ENCODE measurements at places on chromosomes 1 and 21.

DNA sequence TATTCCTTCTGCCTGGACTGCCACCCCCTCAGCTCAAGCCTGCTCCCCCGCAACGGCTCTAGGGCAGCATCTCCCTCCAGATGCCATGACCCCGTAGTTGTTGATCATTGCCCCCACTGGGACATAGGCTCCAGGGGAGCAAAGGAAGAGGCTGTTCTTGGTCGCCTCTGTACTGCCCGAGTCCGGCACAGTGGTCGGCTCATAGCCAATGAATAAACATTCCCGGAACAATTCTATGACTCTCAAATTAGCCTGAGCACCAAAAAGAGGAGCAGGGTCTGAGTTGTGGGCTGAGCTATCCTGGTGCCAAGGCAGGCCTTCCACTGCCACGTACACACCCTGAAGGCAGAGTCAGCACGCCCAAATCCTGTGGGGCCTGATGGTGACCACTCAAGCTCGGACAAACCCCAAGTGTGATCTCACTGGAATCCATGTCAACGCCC is 33.1 kb downstream of the CAPZB start:
- no peak for DNase-seq

DNA sequence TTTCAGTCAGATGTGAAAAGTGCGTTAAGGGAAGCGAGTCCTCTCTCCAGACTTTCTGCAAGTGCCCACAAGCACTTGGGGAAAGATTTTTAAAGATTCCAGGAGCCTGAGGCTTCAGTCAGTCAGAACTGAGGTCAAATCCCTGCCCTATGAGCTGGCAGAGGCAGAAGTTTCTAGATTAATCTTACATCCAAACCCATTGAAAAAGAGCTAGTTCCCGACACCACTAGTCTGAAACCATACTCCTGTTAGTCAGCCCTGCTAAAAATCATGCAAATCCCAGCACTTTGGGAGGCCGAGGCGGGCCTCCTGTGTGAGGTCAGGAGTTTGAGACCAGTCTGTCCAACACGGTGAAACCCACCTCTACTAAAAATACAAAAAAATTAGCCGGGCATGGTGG is 21.0 kb downstream of the RSPH1 start:
- DNase-seq = no peak

GRCh38 chr21:41852929-41853320 is 26.2 kb downstream of the PRDM15 start:
- no peak for DNase-seq

- no peak for DNase-seq
Observed at GRCh38 chr1:46769028-46769740, 29.7 kb upstream of the CYP4B1 start.

- peak; percentile 25 for DNase-seq
Observed at GRCh38 chr1:38858833-38859560, 575 bp downstream of the RRAGC start.

DNA sequence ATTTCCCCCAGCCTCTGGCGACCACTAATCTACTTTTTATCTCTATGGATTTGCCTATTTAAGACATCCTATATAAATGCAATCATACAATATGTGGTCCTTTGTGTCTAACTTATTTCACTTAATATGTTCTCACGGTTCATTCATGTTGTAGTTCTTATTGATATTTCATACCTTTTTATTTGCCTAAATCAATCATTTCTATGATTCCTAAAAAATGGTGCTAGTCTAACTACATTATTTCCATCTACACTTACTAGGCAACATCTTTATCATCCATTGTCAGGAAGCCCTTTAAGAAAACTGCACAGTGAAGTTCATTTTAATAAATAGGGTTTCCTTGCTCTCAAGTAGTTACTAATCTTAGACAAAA is 380 bp upstream of the FBXO28 start:
- no peak for DNase-seq

- no peak for DNase-seq
Observed at GRCh38 chr1:200905411-200906052, 10.8 kb downstream of the INAVA start.

DNA sequence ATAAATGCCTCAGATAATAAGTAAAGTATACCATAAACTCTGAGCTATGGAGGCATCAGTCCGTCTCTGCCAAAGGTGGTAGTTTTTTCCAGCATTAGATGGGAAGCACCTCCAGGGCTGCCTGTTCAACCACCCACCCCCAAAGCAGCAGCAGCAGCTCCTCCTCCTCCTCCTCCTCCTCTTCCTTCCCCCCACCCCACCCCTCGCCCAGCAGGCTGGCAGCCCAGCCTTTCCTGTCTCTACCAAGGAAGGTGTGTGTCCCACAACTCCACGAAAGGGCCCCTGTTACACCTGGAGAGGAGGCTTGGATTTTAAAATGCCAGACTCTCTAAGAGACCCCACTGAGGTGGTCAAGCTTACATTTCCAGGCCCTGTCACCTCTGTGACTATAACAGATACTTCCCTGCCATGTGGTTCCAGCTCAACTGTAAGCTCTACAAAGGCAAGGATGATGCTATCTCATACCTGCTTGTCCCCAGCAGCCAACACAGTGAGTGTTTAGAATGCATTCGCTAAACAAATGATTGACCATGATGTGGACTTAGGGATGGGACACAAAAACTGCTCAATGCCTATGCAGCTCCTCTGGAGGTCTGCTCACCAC is 76.7 kb downstream of the GFI1 start:
- DNase-seq = no peak

DNA sequence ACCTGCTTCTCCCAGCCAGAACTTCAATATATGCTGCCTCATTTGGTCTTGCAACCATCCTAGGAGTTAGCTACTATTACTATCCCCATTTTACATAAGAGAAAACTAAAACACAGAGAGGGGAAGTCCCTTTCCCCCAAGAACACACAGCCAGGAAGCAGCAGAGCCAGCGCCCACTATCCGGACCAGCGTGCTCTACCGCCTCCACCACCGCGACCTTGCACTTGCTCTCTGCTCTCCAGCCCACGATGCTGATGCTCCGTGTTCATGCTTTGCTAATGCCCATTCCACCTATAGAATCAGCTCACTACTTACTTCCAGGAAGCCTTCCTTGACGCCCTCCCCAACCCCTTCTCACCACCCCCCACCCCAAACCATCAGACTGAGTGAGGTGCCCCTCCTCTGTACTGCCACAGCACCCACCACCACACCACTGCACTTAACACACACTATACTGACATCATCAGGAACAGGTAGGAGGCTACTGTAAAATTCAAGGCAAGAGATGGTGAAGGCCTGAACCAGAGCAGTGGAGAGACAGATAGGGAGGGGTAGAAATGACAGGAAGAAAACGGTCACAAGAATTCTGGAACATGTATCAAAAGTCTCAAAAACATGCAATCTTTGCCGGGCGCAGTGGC is 9.4 kb downstream of the TMEM53 start:
- DNase-seq = no peak

DNA sequence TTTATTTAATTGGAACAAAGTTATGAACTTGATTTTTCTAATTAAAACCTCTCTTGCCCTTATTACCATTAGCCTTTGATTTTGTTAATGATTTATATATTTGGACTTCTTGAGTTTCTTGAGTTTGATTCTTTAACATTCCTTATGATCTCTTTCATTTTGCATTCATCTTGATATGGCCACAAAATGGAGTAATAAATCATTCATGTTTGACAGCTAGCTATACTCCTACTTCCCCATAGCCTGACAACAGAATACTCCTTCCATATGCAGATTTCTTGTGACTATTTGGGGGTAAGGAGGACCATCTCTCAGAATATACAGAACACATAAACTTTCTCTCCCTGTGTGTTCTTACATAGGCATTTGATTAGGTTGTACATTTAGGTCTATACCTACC is 119.6 kb downstream of the SYT14 start:
- no peak for DNase-seq

- DNase-seq = no peak
Observed at GRCh38 chr1:203267912-203268311, 37.4 kb upstream of the BTG2 start.

GRCh38 chr1:94396356-94397010 is 21.7 kb upstream of the ABCD3 start:
- DNase-seq = peak; percentile 39

GRCh38 chr1:189851806-189852367 is 625.8 kb downstream of the BRINP3 start:
- peak; percentile 10 for DNase-seq

- no peak for DNase-seq
Observed at GRCh38 chr1:89065079-89065868, at the start of gene GBP1. Gene GBP1 (minus strand): TSS chr1:89065208. CDS start chr1:89063234, 1,974 bp downstream.

GRCh38 chr1:9039761-9040658 is 13.8 kb upstream of the SLC2A7 start:
- DNase-seq = no peak

- DNase-seq = no peak
Observed at GRCh38 chr1:119125874-119126273, 14.6 kb downstream of the WARS2 start.

- no peak for DNase-seq
Observed at GRCh38 chr21:34183331-34183928, 110.1 kb downstream of the MRPS6 start.

- DNase-seq = peak; percentile 87
Observed at GRCh38 chr1:22641906-22642636, 1.4 kb upstream of the C1QC start.
